ENCODE measurements at places on chromosomes 4 and X.

DNA sequence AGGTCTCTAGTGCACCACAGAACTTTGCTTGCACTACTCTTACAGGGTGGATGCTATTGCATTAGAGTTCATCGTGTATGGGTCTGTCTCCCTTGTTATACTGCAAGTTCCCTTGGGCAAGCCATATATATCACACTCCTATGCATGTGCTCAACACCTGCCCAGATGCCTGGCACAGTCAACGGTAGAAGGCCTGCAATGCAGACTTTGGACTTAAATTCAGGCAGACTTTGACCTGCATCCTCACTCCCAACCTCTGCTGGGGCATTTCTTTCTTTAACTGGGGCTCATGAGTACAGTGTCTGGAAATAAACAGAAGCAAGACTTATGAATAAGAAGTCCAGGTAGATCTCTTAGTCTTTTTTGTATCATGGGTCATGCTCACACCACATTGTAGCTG is 148.2 kb downstream of the LDB2 start:
- DNase-seq, result no peak

DNA sequence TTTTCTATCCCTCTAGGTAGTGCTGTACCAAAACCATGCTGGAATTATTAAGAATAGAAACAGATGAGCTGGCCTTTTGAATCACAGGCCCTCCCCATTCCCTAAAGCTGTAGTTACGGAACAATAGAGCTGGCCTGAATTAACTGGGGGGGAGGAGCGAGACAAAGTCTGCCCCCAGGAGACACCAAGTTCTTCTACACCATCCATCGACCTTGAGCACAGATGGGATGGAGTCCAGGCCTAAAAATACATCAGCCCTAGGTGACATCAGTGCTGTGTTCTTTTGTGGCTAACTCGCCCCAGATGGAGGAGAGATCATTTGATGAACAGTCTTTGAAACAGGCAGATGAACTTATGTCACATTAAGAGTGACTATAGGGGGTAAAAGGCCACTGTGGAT is 49.6 kb downstream of the LHFPL1 start:
- DNase-seq, result no peak

- DNase-seq, result no peak
Measured at GRCh38 chr4:338759-339097, 1.1 kb downstream of the ZNF141 start.

DNA sequence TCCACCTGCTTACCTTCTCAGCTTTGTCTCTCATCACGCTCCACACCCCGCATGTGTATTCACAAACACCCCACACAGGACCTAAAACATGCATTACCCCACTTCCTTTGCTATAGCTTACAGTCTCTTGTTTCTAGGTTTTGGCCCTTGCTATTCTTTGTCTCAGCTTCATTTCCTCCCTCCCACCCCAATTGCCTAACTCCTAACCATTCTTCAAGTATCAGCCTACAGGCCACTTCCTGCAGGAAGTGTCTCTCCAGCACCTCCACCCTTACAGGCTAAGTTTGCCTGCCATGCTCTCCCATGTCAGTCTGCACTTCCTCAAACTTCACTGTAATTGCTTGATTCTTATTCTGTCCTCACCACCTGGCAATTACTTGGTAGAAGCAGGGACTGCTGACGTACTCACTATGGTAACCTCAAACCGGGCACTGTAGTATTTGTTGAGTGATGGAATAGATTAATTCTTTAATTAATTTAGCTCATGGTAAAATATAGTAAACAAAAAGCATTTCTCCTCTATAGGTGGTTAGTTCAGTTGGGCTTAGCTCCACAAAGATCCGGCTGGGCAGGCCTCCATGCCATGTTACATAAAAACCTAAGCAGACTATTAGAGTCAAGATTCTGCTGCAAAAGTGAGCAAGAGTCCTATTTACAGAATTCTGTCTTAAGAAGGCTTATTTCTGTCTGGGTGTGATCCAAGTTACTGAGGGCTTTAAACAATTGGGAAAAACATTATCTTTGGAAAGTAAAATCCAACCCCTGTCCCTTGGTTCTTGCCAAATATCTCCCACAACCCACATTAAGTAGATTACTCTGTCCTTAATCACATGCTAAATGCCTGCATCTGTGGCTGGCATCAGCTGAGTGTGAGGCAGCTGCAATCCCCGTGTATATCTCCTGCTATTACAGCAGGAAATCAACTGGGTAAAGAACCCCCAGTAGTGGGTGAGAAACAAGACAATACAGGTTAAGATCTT is 124.7 kb upstream of the CPEB2 start:
- no peak for DNase-seq

DNA sequence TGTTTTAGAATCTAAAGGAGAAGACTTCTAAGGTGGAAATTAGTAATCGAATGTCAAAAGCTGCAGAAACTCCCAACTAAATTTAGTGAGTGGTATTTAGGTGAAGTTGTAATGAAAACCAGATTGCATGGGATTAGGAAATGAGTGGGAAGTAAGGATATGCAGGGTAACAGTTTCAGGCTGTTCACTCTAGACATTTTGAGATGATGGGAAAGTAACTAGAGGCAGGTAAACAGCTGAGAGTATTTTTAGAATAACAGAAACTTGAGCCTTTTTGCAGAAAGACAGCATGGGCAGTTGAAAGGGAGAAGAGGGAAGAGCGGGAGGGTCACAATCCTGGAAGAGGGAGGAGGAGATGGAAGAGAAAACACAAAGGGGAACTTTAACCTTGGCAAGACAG is 12.7 kb downstream of the SPRY1 start:
- no peak for DNase-seq

DNA sequence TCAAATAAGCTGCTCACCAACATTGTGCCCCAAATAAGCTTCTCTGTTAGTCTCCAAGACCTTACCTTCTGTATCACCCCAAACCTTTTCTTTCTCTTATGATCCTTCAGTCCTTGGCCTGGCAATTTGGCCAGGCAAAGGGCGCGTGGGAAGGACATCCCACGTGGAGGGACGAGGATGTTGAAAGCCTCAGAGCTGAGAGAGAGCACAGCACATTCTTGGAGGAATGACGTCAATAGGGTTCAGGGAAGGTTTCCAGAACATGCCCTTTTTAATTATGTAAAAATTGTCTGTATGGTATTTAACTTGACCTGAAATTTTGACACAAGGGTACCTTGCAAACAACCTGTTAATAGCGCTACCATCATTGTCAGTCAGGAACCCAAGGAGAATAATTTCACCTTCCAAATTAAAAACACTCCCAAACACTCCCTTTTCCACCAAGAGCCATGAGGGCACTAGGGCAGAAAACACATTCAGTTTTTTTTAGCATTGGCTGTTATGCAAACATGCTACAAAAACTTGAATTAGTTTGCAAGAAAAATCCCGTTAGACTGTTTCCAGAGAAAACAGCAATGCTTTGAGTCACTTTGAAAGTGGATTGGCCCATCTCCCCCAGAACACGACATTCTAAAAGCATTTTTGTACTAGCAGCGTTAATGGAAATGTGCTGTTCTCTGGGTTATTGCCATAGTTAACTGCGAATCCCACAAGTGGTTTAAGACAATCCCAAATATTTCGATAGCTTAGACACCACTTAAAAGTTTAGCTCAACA is 183.2 kb upstream of the PUDP start:
- DNase-seq, result no peak

- no peak for DNase-seq
Measured at GRCh38 chr4:4853921-4854648, 5.4 kb upstream of the MSX1 start.

DNA sequence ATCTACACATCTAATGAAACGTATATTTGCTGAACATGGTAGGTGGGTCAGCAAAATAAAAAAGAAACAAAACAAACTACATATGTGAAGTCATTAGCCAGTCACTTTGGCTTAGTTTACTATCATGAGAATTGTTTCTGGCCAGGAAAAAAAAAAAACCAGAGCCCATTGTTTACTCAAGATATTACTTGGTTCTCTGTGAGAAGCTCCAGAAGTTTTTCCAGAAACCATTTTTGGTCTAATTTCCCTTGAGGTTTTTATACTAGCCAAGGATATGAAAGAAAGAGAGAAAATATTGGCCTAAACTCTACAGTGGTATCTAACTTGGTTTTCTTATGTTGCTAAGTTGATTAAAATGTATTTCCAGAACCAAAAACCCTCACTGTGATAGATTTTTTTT is 259.1 kb downstream of the PDHA2 start:
- DNase-seq, result no peak

GRCh38 chr4:2085496-2085901 is 26.4 kb downstream of the NAT8L start:
- DNase-seq, result no peak

- DNase-seq, result no peak
Measured at GRCh38 chr4:4320528-4320927, 30.5 kb downstream of the ZBTB49 start.

- no peak for DNase-seq
Measured at GRCh38 chr4:135122457-135122856, 920.9 kb upstream of the PABPC4L start.
